Cardiac septum (tissue), 1 donor: ENCODE measurements at places on chromosomes 7 and 10. TPM values are rescaled to one million over a fixed set of nuclear protein-coding genes. Genes with fewer than 3 reads are reported as not detected.

The ATRNL1 gene
- total RNA-seq: 25.8 TPM

- no peak for DNase-seq
Measured at GRCh38 chr7:132279718-132280117, 296.6 kb downstream of the PLXNA4 start.

GRCh38 chr10:133419211-133419950, 5.0 kb downstream of the SPRN start:
- DNase-seq: no peak

DNA sequence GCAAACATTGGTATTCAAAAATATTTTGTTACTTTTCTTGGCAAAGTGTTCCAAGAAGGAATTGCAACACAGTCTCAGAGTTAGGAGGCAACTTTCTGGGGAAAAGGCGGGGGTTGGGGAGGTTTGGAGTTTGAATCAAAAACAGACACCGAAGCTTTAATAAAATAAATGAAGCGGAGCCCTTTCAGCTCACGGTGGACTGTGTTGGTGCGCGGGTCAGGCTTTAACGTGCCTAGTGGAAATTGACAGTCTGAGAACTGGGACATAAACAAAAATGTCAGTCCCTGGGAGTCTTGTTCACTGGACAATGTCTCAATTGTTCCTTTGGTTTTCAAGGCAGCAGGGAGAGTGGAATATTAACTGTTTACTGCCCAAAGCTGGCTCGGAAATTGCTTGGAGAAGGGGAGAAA, 109.3 kb downstream of the TCF7L2 start:
- no peak for DNase-seq

GRCh38 chr10:20768843-20769242, 128.3 kb downstream of the NEBL start:
- no peak for DNase-seq

- no peak for DNase-seq
Measured at GRCh38 chr10:25232204-25232603, 57.4 kb downstream of the GPR158 start.
